Thoracic aorta (tissue), 2 donors: ENCODE measurements at places on chromosomes 4 and X.

GRCh38 chr4:129862461-129862860 is 766.5 kb downstream of the C4orf33 start:
- H3K27ac ChIP-seq, result no peak overlapping the region
- no peak overlapping the region for H3K4me3 ChIP-seq
- H3K27me3 ChIP-seq, result no peaks in the 10 kb centered on the region
- no peak for DNase-seq

GRCh38 chr4:89230271-89230670 is 77.3 kb downstream of the GPRIN3 start:
- no peak overlapping the region for H3K27ac ChIP-seq
- no peak for DNase-seq
- no peaks in the 10 kb centered on the region for H3K36me3 ChIP-seq
- no peaks in the 10 kb centered on the region for H3K27me3 ChIP-seq
- H3K4me3 ChIP-seq, result no peak overlapping the region
- no peaks in the 10 kb centered on the region for H3K4me1 ChIP-seq

DNA sequence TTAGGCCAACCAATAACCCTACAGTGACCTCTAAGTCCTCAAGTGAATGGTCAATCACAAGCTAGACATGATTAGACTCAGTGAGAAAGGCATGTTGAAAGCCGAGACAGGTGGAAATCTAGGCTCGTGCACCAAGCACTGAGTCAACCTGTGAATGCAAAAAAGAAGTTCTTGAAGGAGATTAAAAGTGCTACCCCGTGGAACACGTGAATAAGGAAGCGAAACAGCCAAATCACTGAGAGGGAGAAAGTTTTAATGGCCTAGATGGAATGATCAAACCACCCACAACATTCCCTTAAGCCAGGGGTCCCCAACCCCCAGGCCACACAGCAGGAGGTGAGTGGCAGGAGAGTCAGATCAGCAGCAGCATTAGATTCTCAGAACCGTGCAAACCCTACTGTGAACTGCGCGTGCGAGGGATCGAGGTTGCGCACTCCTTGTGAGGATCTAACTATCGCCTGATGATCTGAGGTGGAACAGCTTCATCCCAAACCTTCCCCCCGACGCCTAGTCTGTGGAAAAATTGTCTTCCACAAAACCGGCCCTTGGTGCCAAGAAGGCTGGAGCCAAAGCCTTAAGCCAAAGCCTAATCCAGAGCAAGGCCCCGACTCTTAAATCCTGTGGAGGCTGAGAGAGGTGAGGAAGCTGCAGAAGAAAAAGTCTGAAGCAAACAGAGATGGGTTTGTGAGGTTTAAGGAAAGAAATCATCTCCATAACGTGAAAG is 19.5 kb upstream of the PDE6B start:
- no peak for DNase-seq
- H3K4me1 ChIP-seq, result no peaks in the 10 kb centered on the region
- H3K36me3 ChIP-seq, result no peaks in the 10 kb centered on the region
- H3K4me3 ChIP-seq, result no peak overlapping the region
- no peaks in the 10 kb centered on the region for H3K27me3 ChIP-seq

- no peak overlapping the region for H3K27ac ChIP-seq
- no peaks in the 10 kb centered on the region for H3K4me1 ChIP-seq
- no peak for DNase-seq
- no peaks in the 10 kb centered on the region for H3K27me3 ChIP-seq
Observed at GRCh38 chrX:110741213-110741796, 54.3 kb downstream of the CHRDL1 start.

DNA sequence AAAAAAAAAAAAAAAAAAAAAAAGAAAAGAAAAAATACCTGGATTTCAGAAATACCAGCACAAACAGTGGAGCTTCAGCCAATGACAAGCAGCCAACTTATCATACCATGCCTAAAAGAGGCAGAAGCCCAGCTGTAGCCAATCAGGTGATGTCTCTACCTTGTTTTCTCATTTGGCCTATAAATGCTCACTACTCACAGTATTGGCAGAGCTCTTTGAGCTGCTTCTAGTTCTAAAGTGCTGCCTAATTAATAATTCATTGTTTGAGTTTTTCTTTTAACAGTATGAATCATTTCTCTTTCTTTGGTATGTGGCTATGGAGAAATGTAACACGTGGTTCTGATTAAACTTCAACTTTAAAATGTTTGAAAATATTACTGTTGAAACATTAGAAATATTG is 188.8 kb upstream of the TECRL start:
- no peaks in the 10 kb centered on the region for H3K36me3 ChIP-seq
- no peak for DNase-seq
- H3K4me3 ChIP-seq, result no peak overlapping the region
- no peaks in the 10 kb centered on the region for H3K27me3 ChIP-seq
- H3K4me1 ChIP-seq, result no peaks in the 10 kb centered on the region
